Fibroblast of skin of scalp (primary cell): ENCODE measurements at places on chromosomes 11 and 22.

DNA sequence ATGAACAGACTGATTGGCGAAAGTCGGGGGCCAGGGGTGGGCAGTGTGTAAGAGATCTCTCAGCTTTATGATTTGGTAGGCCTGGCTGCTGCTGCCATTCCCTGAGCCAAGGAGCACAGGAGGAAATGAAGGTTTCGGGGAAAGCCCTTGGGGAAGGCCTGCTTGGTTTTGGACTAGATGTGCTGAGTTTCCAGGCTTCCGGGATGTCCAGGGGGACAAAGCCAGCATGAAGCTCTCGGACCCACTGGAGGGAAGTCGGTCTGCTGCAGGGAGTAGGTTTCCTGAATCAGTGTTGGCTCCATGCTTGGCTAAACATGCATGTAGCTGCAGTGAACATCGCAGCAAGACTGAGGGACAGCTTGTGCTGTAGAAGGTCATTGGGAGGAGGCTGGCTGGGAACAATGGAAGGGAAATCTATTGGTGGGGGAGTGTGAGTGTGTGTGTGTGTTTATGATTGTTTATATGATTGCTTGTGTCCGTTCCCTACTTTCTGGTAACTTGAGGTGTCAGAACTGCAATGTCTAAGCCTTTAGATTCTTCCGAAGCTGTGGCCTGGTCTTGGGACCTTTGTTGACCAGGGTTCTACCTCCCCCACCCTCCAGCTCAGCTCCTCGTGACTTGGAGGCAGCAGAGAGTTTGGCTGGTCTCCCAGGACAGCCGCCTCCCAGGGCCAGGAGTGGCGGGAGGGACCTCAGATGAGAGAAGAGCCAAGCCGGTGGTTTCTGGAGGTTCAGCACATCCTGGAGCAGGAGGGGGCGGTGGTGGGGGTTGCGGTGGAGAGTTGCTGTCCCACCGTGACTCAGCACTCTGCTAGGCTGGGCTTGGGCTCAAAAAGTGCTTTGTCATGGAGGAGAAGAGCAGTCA, 4.0 kb upstream of the FTH1 start:
- DNase-seq: peak; percentile 100

DNA sequence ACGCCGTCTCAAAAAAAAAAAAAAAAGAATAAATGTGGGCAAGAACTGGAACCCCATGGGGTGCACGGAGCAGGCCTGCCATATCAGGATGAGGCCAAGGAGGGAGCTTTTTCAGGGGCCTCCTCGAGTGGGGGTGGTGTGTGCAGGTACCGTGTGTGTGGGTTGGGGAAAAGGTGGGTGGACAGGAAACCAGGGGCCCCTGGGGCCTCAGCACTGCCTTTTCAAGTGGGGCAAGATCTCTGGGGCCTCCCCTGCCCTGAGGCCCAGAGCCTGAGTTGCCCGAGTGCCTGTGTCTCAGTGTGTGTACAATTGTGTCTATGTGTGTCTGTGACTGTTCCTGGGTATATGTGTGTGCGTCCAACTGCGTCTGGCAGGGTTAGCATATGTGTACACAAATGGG, 23.8 kb downstream of the TEF start:
- no peak for DNase-seq

DNA sequence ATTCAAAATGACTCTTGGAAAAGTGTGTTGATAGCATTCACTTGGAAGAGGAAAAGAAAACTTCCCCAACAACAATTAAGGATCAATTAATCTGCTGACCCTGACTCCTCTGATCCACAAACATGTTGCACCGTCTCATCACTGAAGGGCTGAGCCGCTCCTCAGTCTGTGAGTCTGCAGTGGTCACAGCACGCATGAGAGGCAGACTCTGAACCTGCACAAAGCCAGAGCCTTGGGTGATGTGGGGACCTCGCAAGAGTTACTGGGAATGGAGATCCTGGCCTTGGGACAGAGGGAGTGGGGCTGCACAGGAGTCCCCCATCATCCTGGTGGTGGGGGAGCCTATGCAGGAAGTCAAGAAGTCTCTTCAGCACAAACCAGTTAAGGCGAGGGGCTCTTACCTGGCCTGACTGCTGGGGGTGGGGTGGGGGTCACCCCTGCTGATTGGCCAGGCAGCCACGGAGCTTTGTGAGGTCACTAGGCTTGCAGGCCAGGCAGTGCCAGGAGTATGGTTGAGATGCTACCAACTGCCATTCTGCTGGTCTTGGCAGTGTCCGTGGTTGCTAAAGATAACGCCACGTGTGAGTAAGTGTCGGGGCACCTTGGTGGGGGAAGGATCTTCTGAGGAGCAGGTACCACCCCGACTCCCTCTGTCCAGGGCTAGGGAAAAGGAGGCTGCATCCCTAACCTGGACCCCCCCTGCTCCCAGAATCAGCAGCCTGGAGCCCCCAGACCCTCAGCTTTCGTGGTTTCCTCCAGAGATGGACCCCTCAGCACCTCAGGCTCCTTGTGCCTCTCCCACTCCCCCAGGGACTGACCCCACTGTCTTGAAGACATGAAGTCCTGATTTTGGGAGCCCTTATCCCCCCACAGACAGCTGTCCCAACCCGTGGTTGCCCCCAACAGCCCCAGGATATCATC, at the start of gene ACR:
TSS of gene ACR (plus strand) at position 477 of the 921 bp plus-strand sequence. CDS start at position 509, 32 bp downstream.
- no peak for DNase-seq

GRCh38 chr22:24170188-24170587, 11.1 kb upstream of the SUSD2 start:
- DNase-seq: no peak

GRCh38 chr22:37849089-37849751, at the start of gene EIF3L:
Gene EIF3L, plus strand, starts transcription at chr22:37849419. Its CDS starts 31 bp downstream, at chr22:37849450.
- DNase-seq: peak; percentile 87

DNA sequence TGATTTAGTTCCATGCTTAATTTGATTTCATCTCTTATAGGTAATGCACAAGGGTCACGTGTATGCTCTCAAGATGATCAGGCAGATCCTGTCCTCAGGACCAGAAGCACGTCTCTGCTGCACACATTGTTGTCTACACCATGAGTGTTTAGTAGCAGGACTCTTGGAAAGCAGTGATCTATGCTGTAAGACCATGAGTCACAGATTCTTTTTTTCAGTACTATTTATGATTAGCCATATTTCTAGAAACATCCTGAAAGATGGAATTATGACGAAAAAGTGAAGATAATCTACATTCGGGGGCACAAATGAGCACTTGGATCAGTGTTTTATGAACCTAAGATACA, 29.6 kb downstream of the ZBED4 start:
- no peak for DNase-seq

DNA sequence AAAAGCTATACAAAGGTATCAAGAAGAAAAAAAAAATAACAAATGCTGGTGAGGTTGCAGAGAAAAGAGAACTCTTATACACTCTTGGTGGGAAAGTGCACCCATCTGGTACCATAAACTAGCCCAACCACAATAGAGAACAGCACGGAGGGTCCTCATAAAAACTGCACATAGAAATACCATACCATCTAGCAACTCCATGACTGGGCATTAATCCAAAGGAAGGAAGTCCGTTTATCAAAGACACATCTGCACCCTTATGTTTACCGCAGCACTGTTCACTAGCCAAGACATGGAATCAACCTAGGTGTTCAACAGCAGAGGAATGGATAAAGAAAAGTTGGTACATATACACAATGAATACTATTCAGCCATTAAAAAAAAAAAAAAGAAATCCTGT, 10.8 kb upstream of the CLDN5 start:
- DNase-seq: no peak

- DNase-seq: no peak
Measured at GRCh38 chr11:130179396-130180306, 20.1 kb downstream of the ST14 start.

GRCh38 chr22:39244496-39245129, at the start of gene PDGFB:
Gene PDGFB, minus strand, starts transcription at chr22:39244982. Its CDS starts 1,019 bp downstream, at chr22:39243963.
- DNase-seq: no peak

- DNase-seq: no peak
Measured at GRCh38 chr22:39374801-39375200, 24.8 kb upstream of the TAB1 start.

DNA sequence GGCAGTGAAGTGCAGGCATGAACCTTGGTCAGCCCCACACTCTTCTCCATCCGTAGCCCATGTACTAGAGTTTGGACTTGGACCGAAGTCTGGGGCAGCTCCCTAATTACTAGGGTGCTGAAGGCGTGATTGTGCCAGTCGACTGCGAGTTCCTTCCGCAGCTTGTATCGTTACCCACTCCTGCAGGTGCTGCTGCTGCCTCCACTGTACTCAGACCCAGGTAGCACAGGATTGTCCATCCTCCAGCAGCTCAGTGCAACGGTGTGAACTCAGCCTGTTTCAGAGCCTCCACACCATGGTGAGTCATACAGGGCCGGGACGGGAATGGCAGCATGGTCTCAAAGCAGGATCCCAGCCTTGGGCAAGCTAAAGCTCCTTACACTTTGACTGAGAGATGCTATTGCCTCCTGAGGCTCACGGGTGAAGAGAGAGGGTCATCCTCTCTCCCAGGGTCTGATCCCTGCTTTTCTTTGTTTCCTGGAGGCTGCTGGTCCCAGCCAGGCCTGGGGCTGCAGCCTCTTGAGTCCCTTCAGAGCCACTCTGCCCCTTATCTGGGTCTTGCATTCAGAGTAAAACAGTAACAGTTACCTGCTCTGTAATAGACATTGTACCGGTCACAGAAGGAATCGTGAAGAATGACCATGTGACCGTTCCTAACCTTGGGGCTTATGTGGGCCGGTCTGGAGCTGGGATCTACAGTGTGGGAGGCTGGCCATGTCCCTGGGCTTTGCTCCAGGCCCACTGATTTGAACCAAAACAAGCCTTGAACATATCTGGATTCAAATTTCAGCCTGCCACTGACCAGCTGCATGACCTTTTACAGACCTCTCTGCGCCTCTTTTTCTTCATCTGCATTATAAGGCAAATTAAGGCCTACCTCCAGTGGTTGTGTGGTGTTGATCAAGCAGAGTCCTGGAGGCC, 1.7 kb downstream of the TKFC start:
- no peak for DNase-seq

- DNase-seq: peak; percentile 12
Measured at GRCh38 chr11:73236854-73237253, 18.8 kb downstream of the P2RY2 start.

DNA sequence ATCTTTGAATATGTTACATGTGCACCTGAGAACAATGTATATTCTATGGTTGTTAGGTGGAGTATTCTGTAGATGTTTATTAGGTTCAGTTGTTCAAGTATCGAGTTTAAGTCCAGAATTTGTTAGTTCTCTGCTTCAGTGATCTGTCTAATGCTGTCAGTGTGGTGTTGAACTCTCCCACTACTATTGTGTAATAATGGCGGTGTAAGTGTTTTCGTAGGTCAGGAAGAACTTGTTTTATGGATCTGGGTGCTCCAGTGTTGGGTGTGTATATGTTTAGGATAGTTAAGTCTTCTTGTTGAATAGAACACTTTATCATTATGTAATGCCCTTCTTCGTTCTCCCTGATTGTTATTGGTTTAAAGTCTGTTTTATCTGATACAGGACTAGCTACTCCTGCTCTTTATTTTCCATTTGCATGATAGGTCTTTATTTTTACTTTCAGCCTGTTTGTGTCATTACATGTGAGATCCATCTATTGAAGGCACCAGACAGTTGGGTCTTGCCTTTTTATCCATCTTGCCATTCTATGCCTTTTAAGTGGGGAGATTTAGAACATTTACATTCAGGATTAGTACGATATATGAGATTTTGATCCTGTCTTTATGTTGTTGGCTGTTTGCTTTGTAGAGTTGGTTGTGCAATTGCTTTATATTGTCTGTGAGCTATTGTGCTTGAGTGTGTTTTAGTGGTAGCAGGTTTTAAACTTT, 121.6 kb downstream of the DDX10 start:
- DNase-seq: no peak

DNA sequence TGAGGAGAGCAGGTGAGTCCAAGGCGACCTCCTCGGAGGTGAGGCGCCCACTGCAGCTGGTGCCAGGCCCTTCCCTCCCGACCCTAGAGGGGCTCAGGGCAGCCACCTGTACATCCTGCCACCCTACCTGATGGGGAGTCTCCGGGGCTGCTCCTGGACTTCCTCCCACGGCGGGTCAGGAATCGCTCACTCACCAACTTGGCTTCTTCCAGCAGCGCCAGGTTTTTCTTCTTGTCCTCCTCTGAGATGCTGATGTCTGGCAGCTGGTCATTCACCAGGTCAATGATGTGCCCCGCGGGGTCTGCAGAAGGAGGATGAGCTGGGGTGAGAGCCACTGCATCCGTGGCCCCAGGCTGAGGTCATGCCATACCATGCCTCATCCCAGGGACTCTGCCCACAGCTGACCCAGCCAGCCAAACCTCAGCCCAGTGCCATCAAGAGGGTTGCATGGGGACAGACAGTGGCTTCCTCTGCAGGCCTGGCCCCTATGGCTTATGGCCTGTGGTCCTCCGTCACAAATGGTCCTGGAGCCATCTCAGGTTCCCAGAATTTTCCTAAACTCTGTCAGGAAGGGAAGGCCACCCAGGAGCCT, 61.0 kb upstream of the LYVE1 start:
- no peak for DNase-seq

DNA sequence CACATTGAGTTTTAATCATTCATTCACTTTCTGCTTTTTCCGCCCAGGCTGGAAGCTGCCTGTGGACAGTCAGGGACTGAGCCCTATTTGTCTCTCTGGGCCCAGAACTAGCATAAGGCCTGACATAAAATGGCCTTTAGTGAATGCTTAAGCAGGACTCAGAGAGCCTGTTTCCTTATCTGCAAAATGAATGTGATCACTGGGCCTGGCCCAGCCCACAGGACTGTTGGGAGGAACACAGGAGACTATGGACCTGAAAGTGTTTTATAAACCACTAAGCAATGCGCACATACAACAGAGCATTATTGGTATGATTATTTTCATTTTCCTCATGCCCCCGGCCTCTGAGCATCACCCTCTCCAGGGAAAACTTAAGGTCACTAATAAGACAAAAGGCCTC, 3.9 kb upstream of the MYH9 start:
- no peak for DNase-seq

GRCh38 chr11:118885831-118886565, 2.3 kb downstream of the CXCR5 start:
- no peak for DNase-seq

DNA sequence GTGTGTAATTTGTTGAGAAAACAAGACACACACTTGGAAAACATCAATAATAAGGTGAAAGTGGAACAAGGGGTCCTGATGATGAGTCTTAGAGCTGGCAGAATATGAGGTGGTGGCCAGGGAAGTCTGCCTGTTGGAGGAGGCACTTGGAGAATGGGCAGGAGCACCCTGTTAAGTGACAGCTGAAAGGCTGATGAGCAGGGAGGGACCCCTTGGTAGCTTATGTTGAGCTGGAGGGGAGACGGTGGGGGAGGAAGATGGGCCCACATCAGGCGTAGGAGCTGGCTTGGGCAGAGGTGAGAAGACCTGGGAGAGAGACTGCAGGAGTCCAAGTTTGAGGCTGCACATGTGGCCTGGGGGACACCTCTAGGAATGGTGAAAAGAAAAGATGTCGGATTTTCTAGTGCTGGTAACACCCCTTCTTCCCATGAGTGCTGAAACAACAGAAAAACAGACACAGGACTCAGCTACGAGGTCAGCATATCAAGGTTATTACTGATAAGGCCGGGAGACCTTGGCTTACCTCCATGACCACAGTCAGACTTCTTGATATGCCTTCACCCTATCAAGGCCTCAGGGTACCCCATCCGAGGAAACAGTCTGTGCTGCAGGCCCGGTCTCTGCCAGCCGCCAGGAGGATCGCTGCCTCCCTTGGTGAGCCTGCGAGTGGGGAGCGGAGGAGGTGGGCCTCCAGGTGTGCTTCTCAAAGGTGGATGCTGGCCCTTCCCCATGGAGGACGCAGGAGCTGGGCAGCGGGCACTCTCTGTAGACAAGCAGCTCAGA, 14.3 kb upstream of the C11orf96 start:
- no peak for DNase-seq

GRCh38 chr11:107882095-107882820, 23.7 kb upstream of the SLC35F2 start:
- DNase-seq: no peak

- DNase-seq: peak; percentile 86
Measured at GRCh38 chr11:107928046-107928766, at the start of gene RAB39A. Gene RAB39A, plus strand, starts transcription at chr11:107928448. Its CDS starts 121 bp downstream, at chr11:107928569.
